ENCODE measurements at places on chromosomes 13 and 19.

- peak; percentile 48 for DNase-seq
These were observed 29.1 kb downstream of the ATP12A start for GRCh38 chr13:24709186-24709913.

DNA sequence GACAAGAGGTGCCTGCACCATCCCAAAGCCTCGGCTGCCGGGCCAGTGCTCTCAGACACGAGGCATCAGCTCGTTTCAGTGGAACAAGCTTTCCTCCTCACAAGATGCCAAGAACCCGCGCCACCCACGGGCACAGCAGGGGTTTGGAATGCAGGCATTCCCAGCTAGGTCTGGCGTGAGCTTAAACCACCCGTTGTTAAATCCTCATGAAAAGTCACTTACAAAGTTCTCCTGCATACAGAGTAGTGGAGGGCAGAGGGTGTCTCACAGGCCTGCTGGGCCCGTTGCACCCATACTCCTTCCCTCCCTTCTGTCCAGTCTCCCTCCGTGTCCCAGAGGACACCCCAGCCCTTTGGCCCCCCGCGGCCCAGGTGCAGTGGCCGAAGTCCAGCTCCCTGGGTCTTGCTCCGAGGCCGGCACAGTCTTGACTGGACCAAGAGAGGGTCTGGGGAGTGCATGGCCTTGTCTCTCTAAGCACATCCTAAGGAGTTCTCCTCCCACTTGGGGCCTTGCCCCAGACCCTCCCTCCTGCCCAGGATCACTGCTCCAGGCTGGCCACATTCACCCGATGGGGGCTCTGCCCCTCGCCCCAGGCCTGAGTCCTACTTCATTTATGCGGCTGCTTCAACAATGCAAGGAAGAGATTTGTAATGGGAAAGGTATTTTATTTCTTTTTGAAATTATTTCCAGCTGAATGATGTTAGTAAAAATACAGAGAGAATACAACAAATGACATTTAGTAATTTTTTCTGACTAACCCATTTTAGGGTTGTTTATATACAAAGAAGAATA is 35.2 kb upstream of the GRTP1 start:
- DNase-seq: no peak

DNA sequence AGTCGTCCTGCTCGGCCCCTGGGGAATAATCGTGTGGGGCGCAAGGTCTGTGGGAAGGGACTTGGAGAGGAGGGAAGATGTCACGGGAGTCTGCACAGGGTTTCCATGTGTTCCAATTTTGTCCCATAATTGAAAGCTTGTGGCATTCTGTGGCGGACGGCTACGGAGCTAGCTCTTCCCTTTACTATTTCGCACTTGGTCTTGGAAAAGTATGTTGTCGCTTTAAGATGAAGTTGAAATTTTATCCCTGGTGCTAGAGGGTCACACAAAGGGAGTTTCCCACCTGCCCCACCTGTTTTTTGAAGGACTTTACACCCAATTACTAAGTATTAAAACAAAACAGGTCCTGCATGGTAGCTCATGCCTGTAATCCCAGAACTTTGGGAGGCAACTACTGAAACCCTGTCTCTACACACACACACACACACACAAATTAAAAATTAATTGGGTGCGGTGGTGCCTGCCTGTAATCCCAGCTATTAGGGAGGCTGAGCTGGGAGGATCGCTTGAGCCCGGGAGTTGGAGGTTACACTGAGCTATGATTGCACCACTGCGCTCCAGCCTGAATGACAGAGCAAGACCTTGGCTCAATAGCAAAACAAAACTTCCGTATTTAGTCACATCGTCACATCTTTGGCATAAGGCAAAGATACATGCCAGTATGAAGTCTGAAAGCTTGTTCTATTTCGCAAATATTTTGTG is 967 bp upstream of the TPT1 start:
- no peak for DNase-seq

GRCh38 chr19:2648528-2648937 is 54.0 kb downstream of the GNG7 start:
- peak; percentile 71 for DNase-seq

- DNase-seq: no peak
These were observed 252.1 kb downstream of the RFC3 start for GRCh38 chr13:34070006-34070405.

GRCh38 chr19:703651-704446 is 4.9 kb upstream of the PALM start:
- DNase-seq: peak; percentile 53

DNA sequence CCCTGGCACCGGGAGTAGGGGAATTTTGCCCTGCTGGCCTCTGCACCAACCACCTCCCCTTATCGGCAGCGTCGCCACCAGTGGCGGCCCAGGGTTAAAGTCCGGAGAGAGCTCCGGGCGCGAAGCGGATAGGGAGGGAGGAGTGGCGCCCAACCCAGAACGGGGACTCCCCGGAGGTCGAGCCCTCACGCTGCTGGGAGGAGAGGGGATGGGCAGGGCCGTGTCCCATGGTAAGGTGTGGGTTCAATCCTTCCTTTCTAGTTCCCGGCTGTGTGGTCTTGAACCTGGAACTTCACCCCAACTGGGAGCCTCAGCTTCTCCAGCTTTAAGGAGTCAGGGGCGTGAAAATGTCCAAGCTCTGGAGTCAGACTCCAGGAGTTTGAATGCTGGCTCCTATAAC is 23.3 kb upstream of the BCL3 start:
- DNase-seq: no peak

DNA sequence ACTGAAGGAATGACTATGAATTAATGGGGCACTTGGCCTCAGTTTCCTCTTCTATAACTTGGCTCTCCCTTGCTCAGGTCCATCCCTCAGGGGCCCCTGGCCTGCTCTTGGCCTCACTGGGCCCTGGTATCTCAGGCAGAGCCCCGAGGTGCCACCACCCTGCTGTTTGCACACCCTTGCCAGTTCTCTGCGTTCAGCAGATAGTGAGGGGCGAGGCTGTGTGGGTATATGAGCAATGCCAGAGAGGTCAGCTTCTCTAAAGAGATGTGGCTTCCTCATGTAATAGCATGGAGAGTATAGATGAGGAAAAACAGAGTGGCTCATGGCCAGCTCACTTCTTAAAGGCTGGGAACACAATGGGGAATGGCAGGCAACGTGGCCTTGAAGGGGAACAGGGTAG is 76.1 kb downstream of the CYSLTR2 start:
- DNase-seq: no peak

GRCh38 chr19:58157045-58157728 is 6.6 kb upstream of the ZNF329 start:
- no peak for DNase-seq

GRCh38 chr19:14556662-14557188 is 15.1 kb downstream of the NDUFB7 start:
- DNase-seq: peak; percentile 67

DNA sequence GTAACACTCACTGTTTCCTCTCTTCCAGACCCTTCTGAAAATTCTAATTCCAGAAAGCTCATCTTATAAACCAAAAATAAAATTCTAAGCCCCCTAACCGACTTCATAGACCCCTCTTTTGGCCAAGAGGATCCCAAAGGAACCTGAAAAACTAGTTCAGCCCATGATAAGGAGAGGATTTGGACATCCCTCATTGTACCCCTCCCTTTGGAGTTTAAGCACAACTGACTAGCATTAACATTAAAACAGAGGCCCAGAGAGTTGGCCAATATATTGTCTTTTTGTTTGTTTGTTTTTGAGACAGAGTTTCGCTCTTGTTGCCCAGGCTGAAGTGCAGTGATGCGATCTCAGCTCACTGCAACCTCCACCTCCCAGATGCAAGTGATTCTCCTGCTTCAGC is 34.2 kb upstream of the MUC16 start:
- no peak for DNase-seq

DNA sequence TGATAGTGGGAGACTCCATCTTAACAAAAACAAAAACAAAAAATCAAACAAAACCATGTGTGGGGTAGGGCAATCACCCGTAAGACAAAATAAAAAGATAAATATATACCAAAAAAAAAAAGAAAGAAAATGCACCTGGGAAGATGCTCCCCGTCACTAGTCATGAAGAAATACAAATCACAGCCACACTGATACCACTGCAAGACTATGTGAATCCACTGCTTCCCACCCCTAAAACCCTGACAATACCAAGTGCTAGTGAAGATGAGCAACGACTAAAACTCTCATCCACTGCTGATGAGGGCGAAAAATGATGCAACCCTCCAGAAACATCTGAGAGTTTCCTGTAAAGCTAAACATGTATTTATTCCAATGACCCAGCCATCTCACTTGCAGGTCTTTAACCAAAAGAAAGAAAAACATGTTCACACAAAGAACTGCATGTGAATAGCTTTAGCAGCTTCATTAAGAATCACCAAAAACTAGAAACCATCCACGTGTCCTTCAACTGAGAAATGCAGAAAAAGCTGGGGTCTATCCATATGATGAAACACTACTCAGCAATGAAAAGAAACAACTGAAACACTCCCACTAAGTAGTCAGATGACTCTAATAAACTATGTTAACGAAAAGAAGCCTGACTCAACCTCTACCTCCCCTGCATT is 31.7 kb downstream of the BRD4 start:
- DNase-seq: no peak

GRCh38 chr19:18941628-18942354 is 774 bp upstream of the HOMER3 start:
- DNase-seq: no peak

- peak; percentile 56 for DNase-seq
These were observed 2.3 kb downstream of the WDR83 start for GRCh38 chr19:12668932-12669269.

GRCh38 chr13:112962396-112962795 is 6.6 kb upstream of the MCF2L start:
- no peak for DNase-seq

DNA sequence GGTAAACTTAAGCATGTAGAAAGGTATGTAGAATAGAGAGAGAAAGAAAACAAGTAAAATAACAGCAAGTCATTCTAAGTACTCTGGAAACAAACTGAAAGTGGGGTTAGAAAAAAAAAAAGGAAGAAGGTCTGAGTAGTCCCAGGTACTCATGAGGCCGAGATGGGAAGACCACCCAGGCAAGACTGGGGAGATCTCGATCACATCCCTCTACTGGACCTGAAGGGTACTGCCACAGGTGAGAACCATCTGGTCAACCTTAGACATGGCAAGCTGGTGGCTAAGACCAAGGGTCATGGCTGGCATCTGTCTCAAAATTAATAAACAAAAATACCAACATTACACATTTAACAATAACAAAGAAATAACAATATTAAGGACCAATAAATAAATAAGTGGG is 36.3 kb upstream of the ZNF724 start:
- no peak for DNase-seq

- no peak for DNase-seq
These were observed 20.2 kb upstream of the FNDC3A start for GRCh38 chr13:48955536-48955935.

- no peak for DNase-seq
These were observed 113.0 kb downstream of the UFM1 start for GRCh38 chr13:38462605-38463004.

GRCh38 chr13:75798353-75799255 is 162.5 kb downstream of the LMO7 start:
- no peak for DNase-seq

GRCh38 chr13:30410705-30411125 is 11.6 kb upstream of the UBE2L5 start:
- DNase-seq: no peak

GRCh38 chr13:49651570-49652354 is 23.5 kb downstream of the ARL11 start:
- no peak for DNase-seq

- DNase-seq: no peak
These were observed 186.5 kb upstream of the SPRY2 start for GRCh38 chr13:80527400-80527799.

GRCh38 chr13:60210510-60211330 is 47.0 kb upstream of the DIAPH3 start:
- no peak for DNase-seq

DNA sequence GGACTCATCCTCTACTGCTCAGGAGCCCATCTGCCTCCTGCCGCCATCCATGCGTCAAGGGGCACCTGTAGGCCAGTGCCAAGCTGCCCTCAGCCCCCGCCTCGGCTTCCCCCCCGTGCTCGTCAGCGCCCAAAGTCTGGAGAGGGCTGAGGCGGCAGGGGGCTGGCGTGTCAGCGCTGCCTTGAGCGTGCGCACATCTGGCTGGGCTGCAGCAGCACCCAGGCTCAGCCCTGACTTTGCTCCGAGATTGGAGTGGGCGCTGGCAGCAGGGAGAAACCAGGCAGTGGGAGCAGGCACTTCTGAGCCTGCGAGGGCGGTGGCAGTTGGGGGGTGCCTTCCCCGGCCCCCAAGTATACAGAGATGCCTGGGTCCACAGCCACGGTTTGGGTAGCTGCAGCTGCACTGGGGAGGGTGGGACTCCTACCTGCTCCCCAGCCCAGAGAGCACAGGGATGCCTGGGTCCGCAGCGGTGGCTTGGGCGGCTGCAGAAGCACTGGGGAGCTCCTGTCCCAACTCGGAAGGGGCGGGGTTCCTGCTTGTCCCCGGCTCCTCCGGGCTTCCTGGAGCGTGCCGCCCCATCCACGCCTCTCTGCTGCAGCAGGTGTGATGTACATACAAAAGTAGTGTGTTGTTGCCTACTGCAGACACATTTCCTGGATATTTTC is 44.8 kb upstream of the LPAR6 start:
- no peak for DNase-seq

DNA sequence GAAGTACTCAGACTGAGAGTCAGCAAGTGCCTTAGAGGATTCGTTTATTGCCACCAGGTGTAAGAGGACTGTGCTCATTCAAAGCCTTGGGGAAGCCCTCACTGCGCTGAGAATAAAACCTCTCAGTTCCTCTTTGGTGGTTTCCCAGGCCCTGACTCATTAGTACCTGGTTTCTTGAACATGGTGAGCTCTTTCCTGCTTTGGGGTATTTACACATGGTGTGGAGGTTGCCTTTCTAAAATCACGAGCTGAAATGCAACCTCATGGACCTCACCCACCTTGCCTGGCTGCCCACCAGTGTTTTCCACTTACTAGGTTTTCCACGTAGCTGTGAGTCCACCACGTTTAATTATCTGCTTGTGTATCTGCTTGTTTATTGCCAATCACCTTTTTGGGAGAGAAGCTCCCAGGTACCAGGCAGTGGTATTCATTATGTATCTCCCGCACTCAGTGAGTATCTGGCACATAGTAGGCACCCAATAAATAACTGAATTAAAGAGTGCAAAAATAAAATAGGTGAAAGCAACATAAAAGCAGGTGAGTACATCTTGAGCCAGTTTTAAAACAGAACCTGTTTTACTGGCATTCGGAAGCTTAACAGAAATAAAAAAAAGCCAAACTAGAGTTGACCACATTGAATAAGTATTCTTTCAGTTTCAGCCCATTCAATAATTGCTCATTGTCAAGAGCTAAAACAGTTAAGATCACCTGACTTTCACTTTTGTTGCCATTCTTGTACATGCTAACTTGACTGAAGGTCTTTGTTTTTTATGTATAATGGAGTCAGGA is 533.0 kb downstream of the MYO16 start:
- no peak for DNase-seq

GRCh38 chr13:86974995-86975328 is 696.2 kb upstream of the SLITRK5 start:
- DNase-seq: no peak

- peak; percentile 87 for DNase-seq
These were observed at the start of gene CLASRP for GRCh38 chr19:45038931-45039893. CLASRP (plus strand) TSS chr19:45039045; CDS start chr19:45040213, 1,168 bp downstream.
